Bronchial epithelial cell (primary cell): ENCODE measurements at places on chromosomes 11 and 22. TPM values are rescaled to one million over a fixed set of nuclear protein-coding genes. Genes with fewer than 3 reads are reported as not detected.

The CCDC86 gene
- total RNA-seq, result 7.4 TPM in 2 replicates

The RAB36 gene
- total RNA-seq, result 0.26 and 0.77 TPM in 2 replicates

The ALDH3B1 gene
- 4.6 and 6.1 TPM in 2 replicates for total RNA-seq

- peak; percentile 27 for DNase-seq
Observed at GRCh38 chr11:32586576-32587190, 3.1 kb downstream of the EIF3M start.

- no peak for DNase-seq
Observed at GRCh38 chr11:6695377-6695776, 12.2 kb upstream of the MRPL17 start.

- DNase-seq, result peak; percentile 22
Observed at GRCh38 chr22:23036684-23037428, 33.5 kb upstream of the GNAZ start.

The OR8D4 gene
- total RNA-seq, result not detected in 2 replicates
